ENCODE measurements at places on chromosomes 4 and X.

- no peak for DNase-seq
Observed at GRCh38 chrX:129092242-129092641, 431.0 kb downstream of the SMARCA1 start.

DNA sequence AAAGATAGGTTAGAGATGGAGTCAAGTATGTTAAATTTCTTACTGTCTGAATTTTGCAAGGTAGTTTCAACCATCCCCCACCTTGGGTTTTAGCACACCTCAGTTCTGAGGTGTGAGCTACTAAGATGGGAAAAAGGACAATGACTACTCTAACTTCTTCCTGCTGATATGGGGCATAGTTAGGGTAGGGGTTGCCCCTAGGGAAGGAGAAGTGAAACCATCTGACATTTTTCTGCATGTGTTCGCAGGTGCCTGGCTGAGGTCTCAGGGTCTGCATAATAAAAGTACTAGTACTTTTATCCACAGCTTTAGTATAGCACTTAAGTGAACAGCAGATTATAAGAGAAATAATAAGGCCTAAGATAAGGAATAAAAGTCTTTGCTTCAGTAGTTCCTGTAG is 129.5 kb upstream of the CYSLTR1 start:
- DNase-seq: no peak

- no peak for DNase-seq
Observed at GRCh38 chr4:151698213-151698612, 62.6 kb downstream of the GATB start.

- no peak for DNase-seq
Observed at GRCh38 chrX:132837967-132838366, 120.5 kb downstream of the HS6ST2 start.

- DNase-seq: no peak
Observed at GRCh38 chr4:119597377-119597776, 31.2 kb downstream of the PDE5A start.
